ENCODE measurements at places on chromosomes 13 and 19.

DNA sequence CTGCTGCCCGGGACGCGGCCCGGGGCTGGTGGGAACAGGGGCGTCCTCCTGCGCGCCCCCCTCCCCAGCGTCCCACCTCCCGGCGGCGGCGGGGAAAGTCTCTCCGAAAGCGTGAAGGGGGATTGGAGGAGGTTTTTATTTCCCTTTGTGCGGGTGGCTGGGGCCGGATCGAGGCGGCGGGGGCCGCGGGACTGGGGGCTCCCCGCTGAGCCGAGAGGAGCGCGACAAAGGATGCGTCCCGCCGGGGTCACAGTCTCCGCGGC is 132 bp downstream of the SHD start:
- no peak overlapping the region for H3K4me3 ChIP-seq
- H3K27me3 ChIP-seq, result no peaks in the 10 kb centered on the region
- DNase-seq, result no peak
- no peaks in the 10 kb centered on the region for H3K36me3 ChIP-seq

DNA sequence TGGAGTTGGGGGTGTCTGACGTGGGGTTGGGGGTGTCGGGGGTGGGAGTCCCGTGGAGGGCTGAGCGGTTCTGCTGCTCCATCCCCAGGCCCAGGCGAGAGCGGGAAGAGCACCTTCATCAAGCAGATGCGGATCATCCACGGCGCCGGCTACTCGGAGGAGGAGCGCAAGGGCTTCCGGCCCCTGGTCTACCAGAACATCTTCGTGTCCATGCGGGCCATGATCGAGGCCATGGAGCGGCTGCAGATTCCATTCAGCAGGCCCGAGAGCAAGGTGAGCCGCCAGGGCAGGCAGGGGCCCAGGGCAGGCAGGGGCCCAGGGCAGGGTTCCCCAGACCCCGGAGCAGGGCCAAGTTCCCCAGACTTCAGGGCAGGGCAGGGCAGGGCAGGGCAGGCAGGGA is 12.7 kb downstream of the GNA15 start:
- H3K4me1 ChIP-seq, result no peaks in the 10 kb centered on the region
- DNase-seq, result no peak
- H3K4me3 ChIP-seq, result no peak overlapping the region
- no peaks in the 10 kb centered on the region for H3K36me3 ChIP-seq
- H3K27me3 ChIP-seq, result no peaks in the 10 kb centered on the region

GRCh38 chr19:30102239-30102638 is 160.2 kb downstream of the URI1 start:
- no peaks in the 10 kb centered on the region for H3K4me1 ChIP-seq
- H3K27me3 ChIP-seq, result no peaks in the 10 kb centered on the region
- DNase-seq, result no peak
- no peak overlapping the region for H3K27ac ChIP-seq

DNA sequence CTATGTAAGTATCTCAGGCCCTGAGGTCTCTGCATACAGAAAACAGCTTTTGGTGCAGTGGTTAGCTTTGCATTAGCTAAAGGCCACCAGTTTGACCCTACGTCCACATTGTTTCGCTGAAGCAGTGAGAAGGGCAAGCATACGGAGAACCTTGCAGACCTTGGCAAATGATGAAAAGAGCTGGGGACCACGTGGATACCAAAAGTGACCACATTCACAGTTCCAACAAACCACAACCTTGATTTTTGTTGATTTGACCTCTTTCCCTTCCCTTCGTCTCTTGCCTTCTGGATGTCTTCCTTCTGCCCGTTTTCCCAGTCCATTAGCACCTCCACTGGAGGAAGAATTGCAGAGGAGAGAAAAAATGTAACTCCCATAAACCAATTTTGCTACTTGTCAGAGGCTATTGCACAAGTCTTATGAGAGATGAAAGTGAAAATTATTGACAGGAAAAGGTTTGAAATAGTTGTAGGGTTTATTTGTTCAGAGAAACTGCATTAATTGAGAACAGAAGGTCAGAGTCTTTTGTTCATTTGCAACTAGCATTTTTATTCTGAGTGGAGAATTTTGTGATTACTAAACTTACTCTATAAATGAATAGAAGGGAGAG is 293.9 kb upstream of the HTR2A start:
- no peaks in the 10 kb centered on the region for H3K27me3 ChIP-seq
- H3K36me3 ChIP-seq, result no peaks in the 10 kb centered on the region
- DNase-seq, result no peak
- no peak overlapping the region for H3K4me3 ChIP-seq
- H3K27ac ChIP-seq, result no peak overlapping the region

GRCh38 chr13:50686551-50686950 is 156.9 kb downstream of the DLEU7 start:
- no peak for DNase-seq
- H3K36me3 ChIP-seq, result no peaks in the 10 kb centered on the region
- H3K27me3 ChIP-seq, result no peaks in the 10 kb centered on the region

- no peaks in the 10 kb centered on the region for H3K27me3 ChIP-seq
- no peak overlapping the region for H3K27ac ChIP-seq
- no peak for DNase-seq
- no peaks in the 10 kb centered on the region for H3K4me1 ChIP-seq
Observed at GRCh38 chr19:14337510-14337909, 43.7 kb upstream of the ADGRE5 start.

GRCh38 chr19:23241419-23241818 is 8.8 kb downstream of the ZNF724 start:
- no peaks in the 10 kb centered on the region for H3K27me3 ChIP-seq
- no peak overlapping the region for H3K27ac ChIP-seq
- H3K4me1 ChIP-seq, result no peaks in the 10 kb centered on the region

DNA sequence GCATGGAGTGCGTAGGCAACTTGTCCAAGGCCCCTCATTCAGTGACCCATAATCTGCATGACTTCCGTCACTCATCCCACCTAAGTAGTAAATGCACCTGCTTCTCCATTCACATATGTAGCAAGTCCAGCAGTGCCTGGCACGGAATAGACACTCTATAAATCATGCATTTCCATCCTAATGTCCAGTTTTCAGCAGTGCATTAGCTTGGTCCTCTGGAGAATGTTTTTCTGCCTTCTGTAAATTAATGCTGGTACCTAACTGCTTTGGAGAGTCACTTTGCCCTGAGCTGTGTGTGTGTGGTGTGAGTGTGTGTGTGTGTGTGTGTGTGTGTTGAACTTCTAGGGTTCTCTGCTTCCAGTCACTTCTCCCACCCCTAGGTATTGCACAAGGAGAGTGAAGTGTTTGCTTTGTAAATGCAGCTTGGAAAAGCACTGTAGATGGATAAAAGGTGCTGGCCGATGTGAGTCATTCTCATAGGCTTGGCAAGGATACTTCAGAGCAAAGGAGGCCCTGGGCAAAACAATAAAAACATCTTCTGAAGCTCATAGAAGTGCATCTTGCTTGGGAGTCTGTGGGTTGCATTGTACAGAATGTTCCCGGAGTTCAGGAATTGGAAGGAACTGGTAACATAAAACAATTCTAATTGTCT is 181.8 kb downstream of the KATNAL1 start:
- no peaks in the 10 kb centered on the region for H3K36me3 ChIP-seq
- peak; percentile 7 for DNase-seq
- no peaks in the 10 kb centered on the region for H3K27me3 ChIP-seq
- no peaks in the 10 kb centered on the region for H3K4me1 ChIP-seq
- no peak overlapping the region for H3K4me3 ChIP-seq

GRCh38 chr13:48398450-48399095 is 14.3 kb downstream of the LPAR6 start:
- no peaks in the 10 kb centered on the region for H3K36me3 ChIP-seq
- DNase-seq, result peak; percentile 43
- H3K4me1 ChIP-seq, result peaks cover 14% of the 10 kb centered on the region
- H3K27ac ChIP-seq, result peak overlapping the region; percentile 60
- no peaks in the 10 kb centered on the region for H3K27me3 ChIP-seq

Data from kidney (tissue), 22 donors.